ENCODE measurements at places on chromosomes 1 and 21. TPM values are rescaled to one million over a fixed set of nuclear protein-coding genes. Genes with fewer than 3 reads are reported as not detected.

GRCh38 chr1:78980511-78980910 is 26.0 kb downstream of the ADGRL4 start:
- no peak for DNase-seq

DNA sequence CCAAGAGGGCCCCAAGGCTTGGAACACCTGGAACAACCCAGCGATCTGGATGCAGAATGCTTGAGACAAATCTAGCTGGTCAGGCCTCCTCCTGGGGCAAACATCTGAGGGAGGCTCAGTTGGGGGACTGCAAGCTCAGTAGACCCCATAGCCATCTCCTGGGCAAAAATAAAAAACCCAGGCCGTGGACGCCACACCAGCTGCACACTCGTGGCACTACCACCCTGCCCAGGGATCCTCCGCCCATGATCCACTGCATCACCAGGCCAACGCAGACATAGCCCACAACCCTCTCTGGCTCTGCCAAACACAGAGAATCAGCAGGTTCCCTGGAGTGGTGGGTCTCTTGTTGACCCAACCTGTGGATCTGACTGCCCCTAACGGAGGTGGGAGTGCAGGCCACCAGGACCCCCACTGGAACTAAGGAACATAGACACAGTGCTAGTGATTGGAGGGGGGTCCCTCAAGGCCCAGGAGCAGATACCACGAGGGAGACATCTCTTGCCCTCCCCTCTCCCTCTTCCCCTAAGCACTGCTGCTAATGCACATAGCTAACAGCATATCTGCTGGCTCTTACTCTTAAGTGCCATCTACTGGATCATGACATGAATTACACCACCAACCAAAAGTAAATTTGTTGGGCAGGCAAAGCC is 147.2 kb downstream of the CHD1L start:
- DNase-seq, result peak; percentile 83

CNIH4 gene
- total RNA-seq, result 46.3 TPM

DNA sequence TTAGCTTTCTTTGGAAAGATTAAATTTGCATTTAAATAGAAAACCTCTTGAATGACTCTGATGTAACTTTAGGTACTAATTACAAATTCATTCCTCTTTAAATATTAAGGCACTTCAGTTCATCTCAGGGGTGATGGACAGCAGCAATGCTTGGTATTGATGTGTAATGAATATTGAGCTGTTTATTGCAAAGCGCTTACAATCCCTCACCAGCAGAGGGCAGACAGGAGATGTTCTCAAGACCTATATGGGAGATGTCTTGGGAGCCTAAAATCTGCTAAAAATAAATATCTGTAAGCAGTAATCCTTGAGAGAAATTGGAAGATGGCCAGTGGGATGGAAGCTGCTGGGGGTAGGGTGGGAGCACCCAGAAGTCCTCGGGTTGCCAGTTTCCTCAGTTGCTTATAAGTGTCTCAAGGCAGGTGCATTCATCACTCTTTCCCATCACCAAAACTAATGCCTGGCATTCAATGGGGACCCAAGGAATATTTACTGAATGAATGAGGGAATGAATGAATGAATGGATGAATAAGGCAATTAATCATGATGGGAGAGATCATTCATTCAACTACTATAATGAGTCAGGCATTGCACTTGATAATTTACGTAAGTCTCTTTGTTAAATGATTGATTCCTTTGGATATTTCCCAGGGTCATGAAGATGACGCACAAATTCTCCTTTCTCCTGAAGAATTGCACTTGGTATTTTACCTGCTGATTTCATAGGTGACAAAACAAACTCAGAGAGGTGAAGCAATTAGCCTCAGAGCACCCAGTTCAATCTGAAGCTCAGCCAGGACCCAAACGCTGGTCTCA is 2.3 kb downstream of the KLHDC8A start:
- DNase-seq, result peak; percentile 67

INKA2 gene
- 3.6 TPM for total RNA-seq

CD48 gene
- total RNA-seq, result not detected

DNA sequence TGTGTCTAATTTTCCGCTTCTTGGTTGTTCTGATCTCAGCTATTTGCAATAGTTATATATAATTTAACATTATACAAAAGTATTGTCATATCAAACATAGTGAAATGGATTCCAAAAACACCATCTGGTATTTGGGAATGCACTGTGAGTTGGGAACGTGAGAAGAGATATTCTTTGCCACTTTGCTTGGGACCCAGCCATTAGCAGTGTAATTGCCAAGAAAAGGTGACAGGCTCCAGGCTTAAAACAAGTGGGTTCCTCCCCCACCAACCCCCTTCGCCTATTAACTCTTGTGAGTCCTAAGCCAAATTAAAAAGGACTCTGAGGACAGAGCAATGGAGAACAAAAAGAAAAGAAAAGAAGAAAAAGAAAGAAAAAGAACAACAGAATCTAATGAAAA is 186.7 kb upstream of the NFIA start:
- no peak for DNase-seq

- DNase-seq, result no peak
Measured at GRCh38 chr1:110603058-110603457, 3.1 kb downstream of the KCNA2 start.

DNA sequence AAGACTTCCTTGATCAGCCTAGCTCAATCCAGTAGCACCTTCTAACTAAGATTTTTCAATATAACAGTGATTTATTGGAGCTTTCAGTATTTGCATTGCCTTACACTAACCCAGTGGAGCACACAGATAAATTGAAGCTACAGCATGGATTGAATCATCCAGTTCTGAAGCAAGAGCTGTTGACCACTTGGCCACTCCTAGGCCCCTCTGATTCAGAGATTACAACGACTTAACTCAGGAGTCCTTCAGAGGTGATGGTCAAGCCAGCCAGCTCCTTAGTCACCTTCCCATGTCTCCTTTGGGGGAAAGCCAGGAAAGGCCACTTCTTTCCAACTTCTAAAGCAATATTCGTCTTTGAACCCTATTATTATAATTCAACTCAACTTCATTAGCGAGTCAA is 151.8 kb downstream of the TENT5C start:
- no peak for DNase-seq

All from osteoblast (primary cell).